Smooth muscle cell of the umbilical artery (primary cell): ENCODE measurements at places on chromosomes 13 and 19. TPM values are rescaled to one million over a fixed set of nuclear protein-coding genes. Genes with fewer than 3 reads are reported as not detected.

CFAP97D2 gene
- not detected in 2 replicates for total RNA-seq

CEACAM1 gene
- total RNA-seq = not detected in 2 replicates

ERICH6B gene
- not detected in 2 replicates for total RNA-seq

SIGLEC10 gene
- total RNA-seq = not detected in 2 replicates

FOXO1 gene
- 5.0 and 6.6 TPM in 2 replicates for total RNA-seq

PPP1R13L gene
- 6.8 and 9.8 TPM in 2 replicates for total RNA-seq

SIAH3 gene
- not detected in 2 replicates for total RNA-seq

EDDM13 gene
- total RNA-seq = not detected in 2 replicates

CNN1 gene
- total RNA-seq = 29.5 and 106 TPM in 2 replicates

SF3A2 gene
- total RNA-seq = 22.9 and 39.8 TPM in 2 replicates

TNFSF13B gene
- total RNA-seq = 2.1 and 3.9 TPM in 2 replicates

PSG7 gene
- not detected in 2 replicates for total RNA-seq

PLVAP gene
- total RNA-seq = not detected in 2 replicates

RFPL4A gene
- total RNA-seq = not detected in 2 replicates

CEACAM21 gene
- total RNA-seq = not detected in 2 replicates

TEX26 gene
- not detected in 2 replicates for total RNA-seq

KLK2 gene
- total RNA-seq = not detected in 2 replicates

ZNF235 gene
- total RNA-seq = 3.1 and 4.5 TPM in 2 replicates

PDE4A gene
- 3.3 and 6.2 TPM in 2 replicates for total RNA-seq

ZNF418 gene
- 5.9 and 6.4 TPM in 2 replicates for total RNA-seq

KLK5 gene
- total RNA-seq = not detected in 2 replicates

ERICH4 gene
- total RNA-seq = not detected in 2 replicates
